ENCODE measurements at places on chromosomes 1 and 21. TPM values are rescaled to one million over a fixed set of nuclear protein-coding genes. Genes with fewer than 3 reads are reported as not detected.

Gene SPRR4
- total RNA-seq: not detected

Gene CELA2B
- not detected for total RNA-seq

Gene IL23R
- total RNA-seq: not detected

DNA sequence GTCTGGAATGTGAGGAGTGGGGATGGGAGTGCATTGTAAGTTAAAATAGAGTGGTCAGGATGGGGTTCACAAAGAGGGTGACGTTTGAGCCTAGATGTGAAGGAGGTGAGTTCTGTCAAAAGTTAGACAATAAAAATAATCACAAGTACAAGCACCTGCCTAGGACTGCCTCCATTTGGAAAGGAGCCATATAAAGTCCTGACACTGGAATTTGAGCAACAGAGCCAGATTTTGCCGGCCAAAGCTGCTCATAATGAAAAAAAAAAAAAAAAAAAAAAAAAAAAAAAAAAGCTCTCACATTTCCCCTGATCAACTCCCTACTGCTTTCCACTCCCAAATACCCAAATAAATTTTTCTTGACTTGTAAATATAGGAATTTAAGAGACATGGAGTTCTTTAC lies 4.1 kb downstream of the PALMD start:
- DNase-seq: no peak

- no peak for DNase-seq
These were observed 607 bp upstream of the LGR6 start for GRCh38 chr1:202192770-202193613.

- DNase-seq: no peak
These were observed 218.3 kb upstream of the HOOK1 start for GRCh38 chr1:59596432-59596831.

DNA sequence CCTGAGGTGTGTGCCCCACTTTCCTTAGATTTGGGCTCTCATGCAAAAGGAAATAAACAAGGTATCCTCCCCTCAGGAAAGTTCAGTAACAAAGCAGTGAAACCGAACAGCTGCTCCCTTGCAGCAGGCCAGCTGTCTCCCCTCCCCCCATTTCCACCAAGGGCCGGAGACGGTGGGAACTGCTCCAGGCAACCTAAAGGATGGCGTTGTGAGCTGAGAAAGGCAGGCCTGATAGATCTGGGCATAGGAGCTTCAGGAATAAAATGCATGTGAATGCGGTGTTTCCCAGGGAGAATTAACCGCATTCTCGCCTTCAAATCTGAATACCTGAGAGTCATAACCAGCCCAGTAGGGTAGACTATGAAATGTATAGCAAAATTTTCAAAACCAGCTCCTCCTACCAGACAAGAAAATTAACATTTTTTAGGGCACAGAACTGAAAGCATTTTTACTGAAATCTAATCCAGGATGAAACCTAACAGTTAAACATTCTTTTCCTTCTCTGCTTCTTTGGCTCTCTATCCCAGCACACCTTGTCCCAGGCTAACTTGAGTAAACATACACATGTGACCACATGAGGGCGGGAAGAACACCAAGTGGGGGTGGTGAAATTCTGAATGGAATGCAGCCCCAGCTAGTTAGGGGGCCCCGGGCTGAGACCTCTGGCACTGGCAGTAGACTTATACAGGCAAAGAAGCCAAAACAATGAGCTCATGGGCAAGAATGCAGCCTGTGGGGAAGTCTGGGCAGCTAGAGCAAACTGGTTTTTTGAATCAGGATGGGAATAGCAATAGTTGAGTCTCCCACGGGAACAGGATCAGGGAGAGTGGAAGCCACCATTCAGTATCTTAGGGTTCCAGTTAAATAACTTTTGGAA lies 11.5 kb downstream of the MCL1 start:
- no peak for DNase-seq

DNA sequence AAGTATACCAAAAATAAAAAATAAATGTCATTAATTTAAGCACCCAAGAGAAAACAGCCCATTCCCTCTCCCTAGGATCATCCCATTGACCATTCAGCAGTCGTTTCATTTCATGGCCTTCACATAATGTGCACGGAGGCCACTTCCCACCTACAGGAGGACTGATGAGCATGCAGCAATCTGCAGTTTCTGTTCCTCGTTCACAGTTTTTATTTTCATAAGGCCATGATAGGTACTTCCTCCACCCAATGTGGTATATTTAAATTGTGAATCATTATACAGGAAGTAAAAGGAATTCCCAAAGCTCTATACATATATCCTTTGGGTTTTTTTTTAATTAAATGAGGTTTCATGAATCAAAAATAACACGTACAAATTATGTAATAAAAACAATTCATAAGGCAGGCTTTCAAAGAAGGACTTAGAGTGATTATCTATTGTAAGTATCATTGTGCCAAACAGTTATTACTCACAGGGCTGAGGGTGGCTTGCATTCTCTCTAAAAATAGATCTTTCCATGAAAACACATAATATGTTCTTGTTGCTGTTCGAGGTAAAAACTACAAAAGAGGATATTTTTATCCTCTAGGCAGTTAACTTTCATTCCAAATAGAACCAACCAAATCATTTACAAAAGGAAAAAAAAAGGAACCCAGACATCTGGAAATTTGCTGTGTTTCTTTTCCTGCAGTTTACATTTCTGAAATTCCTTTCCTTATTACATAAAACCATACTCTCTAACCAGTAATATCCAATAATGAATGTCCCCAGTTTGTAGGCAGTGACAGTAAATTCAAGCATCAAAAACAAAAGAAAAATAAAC lies 27.5 kb upstream of the SLC44A3 start:
- DNase-seq: no peak

DNA sequence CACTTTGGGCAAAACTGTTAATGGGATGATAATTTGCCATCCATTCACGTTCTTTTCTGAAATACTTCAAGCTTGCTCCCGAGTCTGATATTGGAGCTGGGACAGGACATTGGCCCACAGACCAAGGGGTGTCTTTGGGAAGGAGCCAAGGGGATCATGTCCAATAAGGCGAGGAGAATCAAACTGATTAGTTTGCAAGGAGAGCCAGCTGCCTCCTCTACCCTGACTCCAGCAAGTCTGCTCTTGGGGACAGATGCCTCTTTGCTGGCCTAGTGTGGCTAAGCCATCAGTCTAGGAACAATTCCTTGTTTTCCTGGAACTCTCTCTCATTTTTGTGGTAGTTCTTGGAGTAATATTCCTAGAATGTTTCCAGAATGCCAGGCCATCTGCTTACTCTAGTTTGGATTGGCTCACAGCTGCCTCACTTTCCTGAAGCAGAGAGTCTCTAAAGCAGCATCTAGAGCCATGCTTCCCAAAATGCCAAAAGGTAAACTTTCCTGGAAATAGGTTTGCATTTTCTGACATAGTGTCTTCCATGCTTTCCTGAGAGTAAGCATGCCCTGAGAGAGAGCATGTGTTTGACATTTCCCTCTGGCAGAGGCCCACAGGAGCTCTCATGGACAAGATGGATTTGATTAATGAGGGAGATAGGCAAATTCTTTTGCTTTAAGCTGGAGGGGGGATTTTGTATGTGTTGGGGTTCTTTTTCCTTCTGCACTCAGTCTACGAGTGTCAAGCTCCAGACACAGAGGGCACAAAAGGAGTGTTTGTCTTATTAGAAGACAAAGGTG lies 145.6 kb downstream of the GDAP2 start:
- DNase-seq: no peak

- DNase-seq: no peak
These were observed 75.4 kb upstream of the CLDN14 start for GRCh38 chr21:36555199-36555800.

GRCh38 chr1:24893431-24893830 lies 36.6 kb downstream of the RUNX3 start:
- DNase-seq: no peak
